Brain pericyte (primary cell): ENCODE measurements at places on chromosomes 1 and 21.
A peak's percentile ranks its signal among the peaks of the same experiment; 100 is the strongest.

- no peak for DNase-seq
These were observed 6.4 kb downstream of the UTP11 start for GRCh38 chr1:38018864-38019343.

DNA sequence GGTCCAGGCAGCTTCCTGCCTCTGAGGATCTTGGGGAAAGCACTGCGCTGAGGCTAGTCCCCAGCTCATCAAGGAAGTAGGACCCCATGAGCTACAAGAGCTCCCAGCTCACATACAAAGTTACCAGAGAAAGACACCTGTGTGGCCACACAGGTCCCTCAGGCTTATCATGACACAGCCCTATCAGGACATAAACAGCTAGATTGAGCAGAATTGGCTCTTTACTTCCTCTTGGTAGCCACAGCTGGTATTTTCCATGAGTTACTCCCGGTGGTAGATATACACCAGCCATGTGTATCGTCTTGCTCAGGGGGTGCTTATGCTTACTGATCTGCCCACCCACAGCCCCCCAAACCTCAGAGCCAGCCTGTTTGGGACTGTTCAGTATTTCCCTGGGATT lies 1.2 kb downstream of the LENEP start:
- DNase-seq, result no peak

DNA sequence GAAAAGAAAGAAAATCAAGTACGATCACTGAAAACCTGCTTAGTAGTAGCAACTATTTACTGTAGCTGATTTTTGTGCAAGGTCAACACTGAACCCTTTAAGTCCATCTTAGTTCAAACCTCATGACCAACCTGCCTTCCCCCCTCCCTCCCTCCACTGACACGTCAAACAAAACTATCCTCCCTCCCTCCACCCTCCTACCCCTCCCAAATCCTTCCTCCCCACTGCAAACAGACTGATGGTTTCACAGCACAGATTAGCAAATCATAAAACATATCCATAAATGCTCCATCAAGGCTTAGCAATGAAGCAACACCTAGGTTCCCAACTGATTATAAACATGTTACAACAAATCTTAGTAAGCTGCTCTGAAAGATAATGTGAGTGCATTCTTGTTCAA lies 164.3 kb upstream of the GREM2 start:
- no peak for DNase-seq

- peak; percentile 32 for DNase-seq
These were observed at the start of gene OLFML2B for GRCh38 chr1:162023547-162024501. Gene OLFML2B (minus strand): TSS chr1:162023869. CDS start chr1:162023430, 439 bp downstream.

DNA sequence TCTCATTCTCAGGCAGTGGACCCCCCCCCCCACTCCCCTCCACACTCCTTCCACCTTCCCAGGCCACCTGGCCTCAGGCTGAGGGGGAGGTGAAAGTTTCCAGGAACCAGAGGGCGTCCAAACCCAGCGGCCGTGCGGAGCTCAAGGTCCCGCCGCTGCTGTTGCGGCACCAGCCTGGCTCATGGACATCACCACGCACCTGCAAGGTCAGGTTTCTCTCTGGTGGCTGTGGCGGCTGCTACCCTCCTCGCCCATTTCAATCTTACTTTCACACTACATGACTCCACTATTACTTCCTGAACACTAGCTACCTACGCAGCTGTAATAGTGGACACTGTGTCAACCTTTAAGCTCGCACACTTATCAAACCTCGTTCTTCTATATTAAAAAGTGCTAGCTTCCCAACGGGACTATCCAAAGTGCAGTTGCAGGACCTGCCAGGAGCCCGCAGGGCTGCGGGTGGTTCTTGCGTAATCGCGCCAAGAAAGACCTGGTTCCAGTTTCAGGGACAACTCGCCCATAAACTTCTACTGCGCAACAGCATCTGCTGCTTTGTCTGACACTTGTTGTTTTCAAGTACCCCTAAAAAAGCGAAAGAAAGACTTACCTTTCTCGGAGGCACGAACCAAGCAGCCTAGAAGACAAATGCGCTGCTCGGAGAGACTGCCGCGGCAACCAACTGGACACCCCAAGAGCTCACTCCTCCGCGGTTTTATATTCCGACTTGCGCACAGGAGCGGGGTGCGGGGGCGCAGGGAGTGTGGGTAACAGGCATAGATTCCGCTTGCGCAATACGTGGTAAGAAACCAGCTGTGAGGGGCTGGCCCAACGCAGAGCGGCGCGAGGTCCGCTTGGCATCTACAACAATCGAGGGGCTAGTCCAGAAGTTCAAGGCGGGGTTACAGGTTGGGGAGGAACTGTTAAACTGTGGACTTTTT lies at the start of gene DIRAS3:
Gene DIRAS3, minus strand, starts transcription at position 687 of the 938 bp plus-strand sequence. CDS start 3,330 bp downstream, outside the sequence.
- DNase-seq, result no peak

- DNase-seq, result no peak
These were observed 20.1 kb upstream of the COL16A1 start for GRCh38 chr1:31723828-31724359.

GRCh38 chr1:93411000-93411399 lies 36.9 kb upstream of the FNBP1L start:
- no peak for DNase-seq

- DNase-seq, result no peak
These were observed 64.0 kb downstream of the EBNA1BP2 start for GRCh38 chr1:43108080-43108479.

DNA sequence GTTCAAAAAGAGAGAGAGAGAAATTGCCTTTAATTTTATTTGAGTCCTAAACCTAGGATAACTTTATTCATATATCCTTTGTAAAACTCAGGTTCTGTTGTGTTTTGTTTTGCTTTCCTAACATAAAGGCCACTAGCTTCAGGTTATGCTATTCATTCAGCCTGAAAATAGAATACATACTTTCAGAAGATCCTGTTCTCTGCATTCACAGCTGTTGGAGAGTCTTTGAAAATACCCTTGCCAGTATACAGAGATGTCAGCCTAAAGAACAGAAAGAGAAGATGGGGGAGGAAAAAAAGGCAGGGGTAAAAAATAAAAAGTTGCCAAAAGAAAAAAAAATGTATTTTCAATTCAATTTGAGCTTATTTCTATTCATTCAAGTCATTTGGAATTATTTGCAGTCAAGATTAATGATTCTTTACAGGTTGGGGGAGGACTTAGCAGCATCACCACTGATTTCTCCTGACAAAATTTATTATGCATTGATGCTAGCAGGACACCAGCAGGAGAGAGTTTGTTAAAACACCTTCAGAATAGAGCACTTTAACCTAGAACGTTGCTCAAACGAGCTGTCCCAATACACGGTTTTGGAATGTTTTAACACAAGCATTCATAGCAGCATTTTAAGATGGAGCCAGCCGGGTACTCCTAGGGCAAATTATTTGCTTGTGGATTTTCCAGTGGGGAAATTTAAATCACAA lies 318.5 kb downstream of the NTNG1 start:
- DNase-seq, result no peak
